Renal pelvis (tissue), 12 donors: ENCODE measurements at places on chromosomes 2 and 18.

- DNase-seq, result no peak
Observed at GRCh38 chr2:52289741-52290140, 1257.8 kb upstream of the NRXN1 start.

GRCh38 chr2:96806468-96807126 lies 9.5 kb upstream of the CNNM3 start:
- no peak for DNase-seq

- no peak for DNase-seq
Observed at GRCh38 chr2:128630974-128631697, 312.5 kb upstream of the HS6ST1 start.

DNA sequence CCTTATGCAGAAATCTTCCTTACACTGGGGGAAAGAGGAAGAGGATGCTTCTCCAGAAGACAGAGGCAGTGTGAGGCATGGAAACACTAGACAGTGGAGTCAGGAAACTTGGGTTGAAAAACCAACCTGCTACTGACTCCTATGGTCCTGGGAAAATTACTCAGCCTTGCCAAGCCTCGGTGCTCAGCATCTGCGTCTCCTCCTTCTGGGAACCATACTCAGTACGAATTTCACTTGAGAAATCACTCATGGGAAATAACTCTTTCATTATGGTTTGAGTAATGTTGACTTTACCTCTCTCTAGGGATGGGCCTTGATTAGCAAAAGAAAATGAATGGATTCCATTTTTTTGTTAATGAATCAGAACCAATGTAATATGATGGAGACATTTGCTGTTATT lies 96.5 kb downstream of the KCNE4 start:
- DNase-seq, result no peak

DNA sequence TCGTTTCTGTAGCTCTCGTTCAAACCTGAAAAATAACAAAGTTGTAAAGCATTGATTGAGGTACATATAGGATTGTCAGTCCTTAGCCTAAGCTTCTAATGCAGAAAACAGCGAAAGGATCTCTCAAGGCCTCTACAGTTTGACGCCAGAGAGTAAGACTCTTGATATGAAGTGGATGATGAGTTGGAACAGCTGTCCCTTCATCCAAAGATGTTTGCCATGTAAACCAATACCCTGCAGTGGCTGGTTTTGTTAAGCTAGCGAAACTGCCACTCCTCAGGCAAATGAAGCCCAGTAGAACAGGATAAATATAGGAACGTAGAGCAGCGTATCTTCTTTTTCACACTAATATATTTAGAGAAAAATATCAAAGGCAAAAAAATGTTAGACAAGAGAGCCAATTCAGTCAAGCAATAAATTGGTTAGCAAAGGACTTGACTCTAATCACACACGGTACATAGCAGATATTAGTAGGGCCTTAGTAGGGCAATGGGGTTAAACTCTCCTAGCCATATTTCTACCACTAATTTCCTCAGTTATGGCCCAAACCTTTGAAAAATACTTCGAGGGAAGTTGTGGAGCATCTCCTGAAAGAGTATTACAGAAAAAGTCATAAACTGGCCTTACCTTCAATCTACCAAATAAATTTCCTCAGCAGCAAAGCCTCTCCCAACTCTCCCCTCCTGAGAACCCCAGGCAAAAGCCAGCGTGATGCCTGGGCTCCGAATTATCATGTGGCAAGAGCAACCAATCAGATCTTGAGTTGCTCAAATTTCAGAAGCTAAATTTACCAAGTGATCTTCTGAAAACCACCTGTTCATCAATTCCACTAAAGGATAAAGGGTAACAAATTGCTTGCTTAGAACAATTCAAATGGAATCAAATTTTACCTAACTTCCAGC lies at the start of gene NEB:
TSS of gene NEB (minus strand) at position 706 of the 902 bp plus-strand sequence. CDS start 1,320 bp downstream, outside the sequence.
- no peak for DNase-seq

DNA sequence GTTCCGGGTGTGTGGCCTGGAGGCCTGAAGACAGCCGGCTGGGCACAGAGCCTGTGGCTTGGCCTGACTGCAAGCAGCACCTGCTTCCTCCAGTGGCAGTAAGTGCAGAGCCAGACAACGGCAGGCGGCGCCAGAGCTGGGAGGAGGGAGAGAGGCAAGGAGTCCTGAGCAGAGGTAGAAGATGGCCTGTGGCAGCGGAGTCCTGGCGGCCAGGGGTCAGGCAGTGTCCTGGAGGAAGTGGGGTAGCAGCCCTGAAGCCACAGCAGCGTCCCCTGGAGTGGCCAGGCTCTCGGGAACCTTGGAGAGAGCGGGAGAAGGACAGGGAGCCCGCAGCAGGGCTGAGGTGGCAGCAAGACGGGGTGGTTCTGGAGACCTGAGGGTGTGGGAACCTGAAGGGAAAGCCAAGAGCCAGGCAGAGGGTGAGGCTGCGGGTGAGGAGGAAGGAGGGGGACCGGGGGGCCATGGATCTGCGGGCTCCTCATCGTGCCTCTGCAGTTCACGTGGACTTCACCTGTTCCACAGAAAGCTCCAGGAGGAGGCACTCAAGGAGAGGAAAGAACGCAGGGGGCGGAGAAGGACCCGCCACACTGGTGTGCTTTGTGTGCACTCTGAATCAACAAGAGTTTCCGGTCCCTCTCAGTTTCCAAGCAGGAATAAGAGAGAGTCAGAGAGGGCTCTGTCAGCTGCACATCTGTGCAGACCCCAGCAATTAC lies 85.9 kb downstream of the USP40 start:
- no peak for DNase-seq

- DNase-seq, result no peak
Observed at GRCh38 chr2:204046145-204046544, 109.6 kb downstream of the ICOS start.

DNA sequence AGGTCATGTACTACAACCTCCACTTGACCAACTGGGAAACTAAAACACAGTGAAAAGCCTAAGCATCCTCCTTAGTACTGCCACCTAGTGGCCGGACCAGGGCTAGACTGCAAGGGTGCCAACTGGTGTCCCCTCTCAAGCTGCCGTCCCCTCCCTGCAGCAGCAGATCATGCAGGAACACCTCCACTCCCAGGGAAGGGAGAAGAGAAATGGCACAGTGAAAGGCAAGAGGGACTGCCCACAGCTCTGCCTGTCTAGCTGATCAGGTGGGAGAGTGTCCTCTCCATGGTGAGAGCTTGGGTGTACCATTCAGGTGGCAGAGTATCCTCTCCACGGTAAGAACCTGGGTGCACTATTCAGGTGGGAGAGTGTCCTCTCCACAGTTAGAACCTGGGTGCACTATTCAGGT lies 78.1 kb downstream of the AAK1 start:
- DNase-seq, result no peak

DNA sequence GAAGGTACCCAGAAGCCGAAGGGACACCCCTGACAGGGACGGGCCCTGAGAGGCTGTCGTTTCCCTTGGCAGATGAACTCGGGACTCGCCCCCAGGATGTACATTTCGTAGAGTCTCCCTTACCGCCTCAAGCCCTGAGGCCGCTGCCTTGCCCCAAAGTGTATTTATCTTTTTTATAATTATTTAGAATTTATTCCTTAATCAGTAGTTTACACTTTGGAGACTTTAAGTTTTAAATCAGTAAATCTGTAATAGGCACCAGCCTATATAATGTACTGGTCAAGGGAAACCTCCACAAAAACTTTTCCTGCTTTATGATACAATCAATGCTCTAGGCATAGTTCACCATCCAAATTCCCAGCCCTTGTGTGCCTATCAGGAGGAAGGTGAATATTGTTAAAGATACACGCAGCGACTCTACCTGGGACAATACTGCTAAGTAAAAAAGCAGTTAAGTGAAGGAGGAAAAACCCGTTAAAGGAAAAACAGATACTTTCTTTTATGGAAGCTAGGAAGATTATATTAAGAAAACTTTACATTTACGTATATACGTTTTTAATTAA lies 848 bp downstream of the VRK2 start:
- DNase-seq, result no peak

GRCh38 chr2:95354469-95354901 lies 48.0 kb upstream of the FAHD2A start:
- no peak for DNase-seq

- no peak for DNase-seq
Observed at GRCh38 chr2:65059071-65059470, 2.9 kb downstream of the CEP68 start.

GRCh38 chr2:11699686-11700670 lies 30.0 kb upstream of the NTSR2 start:
- no peak for DNase-seq

DNA sequence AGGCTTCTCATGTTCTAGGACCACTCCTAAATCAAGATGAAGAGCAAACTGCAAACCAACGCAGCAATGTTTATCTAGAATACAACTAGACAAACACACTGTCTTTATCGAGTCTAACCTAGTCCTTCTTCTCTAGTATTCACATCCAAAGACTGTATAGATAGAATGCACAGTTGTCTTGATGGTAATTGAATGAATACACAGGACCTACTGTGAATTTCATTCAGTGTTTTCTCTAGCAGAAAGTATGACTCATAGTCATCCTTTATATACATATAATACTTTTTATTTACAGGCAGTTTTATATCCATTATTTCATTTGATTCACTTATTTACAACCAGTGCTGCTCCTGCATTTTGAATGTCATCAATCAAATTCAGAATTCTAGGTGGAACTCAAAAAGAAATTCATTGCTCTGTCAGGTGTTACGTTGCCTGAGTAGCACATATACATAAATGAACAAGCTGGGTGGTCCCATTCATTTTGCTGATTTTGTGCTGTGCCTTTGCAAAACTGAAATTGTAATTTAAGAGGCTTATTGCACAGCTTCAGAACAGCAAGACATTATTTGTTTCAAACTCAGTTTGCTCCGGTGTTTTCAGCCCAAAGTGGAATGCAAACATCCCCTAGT lies 374.8 kb downstream of the EPHA4 start:
- DNase-seq, result no peak

DNA sequence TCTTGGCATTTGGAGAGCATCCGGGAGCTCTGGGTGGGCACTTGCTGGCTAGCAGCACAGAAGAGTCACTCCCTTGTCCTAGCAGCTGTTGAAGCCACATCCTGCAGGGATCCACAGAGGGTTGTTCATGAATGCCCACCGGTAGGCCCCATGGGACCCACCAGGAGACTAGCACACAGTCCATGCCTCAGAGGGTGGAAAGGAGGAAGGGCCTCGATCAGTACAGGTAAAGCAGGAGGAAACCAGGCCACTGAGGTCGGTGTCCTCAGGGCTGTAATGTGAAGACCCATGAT lies 205.8 kb downstream of the SEPTIN10 start:
- no peak for DNase-seq

DNA sequence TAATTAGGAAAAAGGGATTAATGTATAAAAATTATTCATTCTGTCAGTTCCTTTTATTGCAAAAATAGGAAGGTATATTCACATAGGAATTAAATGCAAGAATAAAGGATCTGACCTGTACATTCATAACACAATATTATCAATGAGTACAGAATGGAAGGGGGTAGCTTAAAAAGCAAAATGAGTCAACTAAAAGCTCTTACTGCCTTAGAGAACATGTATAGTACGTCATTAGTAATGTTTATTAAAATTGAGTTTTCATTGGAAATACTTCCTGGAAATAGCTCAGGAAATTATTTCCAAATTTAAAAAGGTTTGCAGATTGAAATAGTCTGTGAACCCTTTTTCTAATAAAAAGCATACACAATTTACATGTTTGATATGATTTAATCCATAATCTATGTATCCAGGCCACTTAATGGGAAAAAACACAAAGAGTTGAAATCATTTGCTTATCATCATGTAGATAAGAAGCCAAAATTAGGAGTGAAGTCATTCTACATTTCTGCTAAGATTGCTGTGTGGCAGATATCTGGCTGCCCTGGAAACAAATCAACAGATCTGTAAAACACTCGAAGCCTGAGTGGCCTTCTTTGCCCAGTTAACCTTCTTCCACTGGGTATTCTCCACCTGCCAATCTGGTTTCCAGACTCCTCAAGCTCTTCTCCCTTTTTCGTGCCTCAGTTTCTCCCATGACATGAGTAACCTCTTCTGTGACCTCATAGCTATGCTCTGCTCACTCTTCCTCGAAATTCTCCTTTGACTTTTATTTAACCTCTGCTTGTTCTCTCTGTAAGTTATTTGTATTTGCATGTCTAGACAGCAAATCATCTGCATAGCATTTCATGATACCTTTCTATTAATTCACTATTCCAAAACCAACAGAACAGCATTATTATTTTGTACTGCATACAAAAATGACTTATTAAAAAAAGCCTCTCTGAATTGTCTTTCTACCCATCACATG lies 181.2 kb upstream of the REV1 start:
- no peak for DNase-seq

GRCh38 chr18:4631239-4631638 lies 176.1 kb upstream of the DLGAP1 start:
- no peak for DNase-seq

DNA sequence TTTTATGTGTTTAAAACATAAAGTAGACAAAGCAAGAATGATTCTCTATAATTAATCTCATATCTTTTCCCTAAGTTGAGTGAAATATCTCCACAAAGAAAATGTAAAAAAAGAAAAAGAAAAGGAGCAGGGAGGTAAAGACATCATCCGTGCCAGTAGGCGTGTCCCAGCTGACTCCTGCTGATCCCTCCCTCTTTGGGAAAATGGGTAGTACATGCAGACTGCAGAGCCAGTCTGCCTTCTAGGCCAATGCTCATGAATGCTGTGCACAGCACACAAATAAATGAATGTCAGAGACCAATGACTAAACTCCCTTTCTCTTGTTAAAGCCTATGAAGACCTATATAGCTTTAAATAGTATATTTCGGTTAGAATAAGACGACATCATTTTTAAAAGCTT lies 64.7 kb downstream of the RAPH1 start:
- DNase-seq, result no peak

GRCh38 chr18:62420513-62421209 lies 95.6 kb downstream of the TNFRSF11A start:
- no peak for DNase-seq

DNA sequence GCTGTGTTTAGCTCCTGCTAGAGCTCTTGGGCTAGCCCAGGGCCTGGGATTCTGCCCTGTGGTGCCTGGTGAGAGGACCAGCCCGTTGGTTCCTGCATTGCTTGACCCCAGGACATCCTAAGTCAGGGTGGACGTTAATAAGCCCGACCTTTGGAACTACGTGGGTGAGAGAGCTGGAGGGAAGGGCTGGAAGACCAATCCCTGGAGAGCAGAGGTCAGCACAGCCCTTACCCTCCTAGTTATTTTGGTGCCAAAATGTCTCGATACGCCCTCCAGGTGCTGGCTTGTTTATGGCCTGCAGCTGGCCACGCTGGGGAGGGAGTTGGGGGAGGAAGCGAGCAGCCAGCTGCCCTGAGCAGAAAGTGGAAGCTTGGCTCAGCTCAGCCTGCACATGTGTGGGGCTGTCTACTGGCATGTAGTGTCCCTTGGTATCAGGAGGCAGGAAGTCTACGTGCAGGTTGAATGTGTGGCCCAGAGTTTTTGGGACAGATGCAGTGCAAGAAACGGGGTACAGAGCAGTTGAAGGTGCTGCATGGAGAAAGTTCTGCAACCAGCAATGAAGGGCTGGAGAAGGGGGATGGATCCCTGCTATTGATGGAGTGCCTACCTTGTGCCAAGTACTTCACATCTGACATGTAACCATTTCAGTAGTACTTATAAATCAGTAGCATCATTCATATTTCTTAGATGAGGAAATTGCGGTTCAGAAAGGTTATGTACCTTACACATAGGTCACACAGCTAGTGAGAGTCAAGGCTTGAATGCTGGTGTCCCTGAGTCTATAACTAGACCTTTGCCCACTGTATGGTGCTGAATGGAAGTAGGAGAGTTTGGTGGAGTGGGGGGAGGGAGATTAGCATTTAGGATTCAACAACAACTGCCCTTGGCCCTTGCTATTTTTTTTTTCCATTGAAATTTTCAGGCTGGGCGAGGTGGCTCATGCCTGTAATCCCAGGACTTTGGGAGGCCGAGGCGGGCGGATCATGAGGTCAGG lies 5.0 kb upstream of the DGKD start:
- DNase-seq, result peak; percentile 29

GRCh38 chr2:46780801-46781445 lies 134.7 kb downstream of the MCFD2 start:
- DNase-seq, result peak; percentile 37

- no peak for DNase-seq
Observed at GRCh38 chr2:216478151-216478550, 20.5 kb upstream of the RPL37A start.
